Left lung (tissue), 14 donors: ENCODE measurements at places on chromosomes 12 and 14. TPM values are rescaled to one million over a fixed set of nuclear protein-coding genes. Genes with fewer than 3 reads are reported as not detected.

RIMBP2 gene
- total RNA-seq: 0.42 TPM

TMEM52B gene
- 2.0 TPM for total RNA-seq

GRCh38 chr14:66092748-66093147 is 393.4 kb upstream of the CCDC196 start:
- no peak overlapping the region for H3K27ac ChIP-seq
- no peaks in the 10 kb centered on the region for H3K27me3 ChIP-seq
- H3K4me3 ChIP-seq: no peak overlapping the region
- H3K4me1 ChIP-seq: no peaks in the 10 kb centered on the region

- H3K27me3 ChIP-seq: no peaks in the 10 kb centered on the region
- H3K27ac ChIP-seq: no peak overlapping the region
- no peaks in the 10 kb centered on the region for H3K36me3 ChIP-seq
- DNase-seq: no peak
- no peaks in the 10 kb centered on the region for H3K4me1 ChIP-seq
- no peak overlapping the region for H3K4me3 ChIP-seq
Measured at GRCh38 chr12:79344855-79345847, 345.6 kb downstream of the PAWR start.

GRCh38 chr14:105507247-105507646 is 16.2 kb downstream of the TEDC1 start:
- H3K27ac ChIP-seq: no peak overlapping the region
- no peak overlapping the region for H3K4me3 ChIP-seq
- H3K27me3 ChIP-seq: peaks cover 51% of the 10 kb centered on the region
- H3K36me3 ChIP-seq: no peaks in the 10 kb centered on the region

DNA sequence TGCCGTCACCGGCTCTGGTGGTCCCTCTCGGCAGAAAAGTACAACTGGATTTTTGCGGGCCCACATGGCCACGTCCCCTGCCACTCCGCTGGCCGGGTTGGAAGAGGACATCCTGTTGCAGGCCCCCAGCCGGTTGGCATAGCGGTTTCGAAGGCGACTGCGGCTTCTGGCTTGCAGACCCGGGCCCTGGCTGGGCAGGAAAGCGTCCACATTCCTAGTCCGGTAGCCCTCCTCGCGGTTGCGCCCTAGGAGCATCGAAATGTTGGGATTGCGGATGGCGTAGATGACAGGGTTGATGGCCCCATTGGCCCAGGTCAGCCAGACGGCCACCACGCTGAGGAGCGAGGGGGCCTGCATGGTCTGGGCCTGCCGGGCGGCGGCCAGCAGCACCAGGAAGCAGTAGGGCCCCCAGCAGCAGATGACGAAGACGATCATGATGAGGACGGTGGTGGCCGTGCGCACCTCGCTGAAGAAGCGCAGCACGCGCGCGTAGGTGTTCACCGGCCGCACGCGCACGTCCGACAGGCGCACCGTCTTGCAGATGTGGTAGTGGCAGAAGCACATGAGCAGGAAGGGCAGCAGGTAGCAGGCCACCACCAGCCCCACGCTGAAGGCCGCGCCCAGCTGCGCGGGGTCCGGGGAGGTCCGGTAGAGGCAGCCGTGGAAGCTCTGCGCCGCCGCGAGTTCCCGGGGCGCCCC is 1.2 kb downstream of the GPR135 start:
- H3K27me3 ChIP-seq: no peaks in the 10 kb centered on the region
- no peak for DNase-seq
- H3K36me3 ChIP-seq: no peaks in the 10 kb centered on the region
- no peak overlapping the region for H3K27ac ChIP-seq
- H3K4me3 ChIP-seq: peak overlapping the region; percentile 52

NKX2-1 gene
- total RNA-seq: 133 TPM

ADAM20 gene
- 0.92 TPM for total RNA-seq
